ENCODE measurements at places on chromosomes 3 and 15.
A peak's percentile ranks its signal among the peaks of the same experiment; 100 is the strongest.

- DNase-seq, result no peak
Observed at GRCh38 chr3:38576131-38576525, 73.4 kb downstream of the SCN5A start.

DNA sequence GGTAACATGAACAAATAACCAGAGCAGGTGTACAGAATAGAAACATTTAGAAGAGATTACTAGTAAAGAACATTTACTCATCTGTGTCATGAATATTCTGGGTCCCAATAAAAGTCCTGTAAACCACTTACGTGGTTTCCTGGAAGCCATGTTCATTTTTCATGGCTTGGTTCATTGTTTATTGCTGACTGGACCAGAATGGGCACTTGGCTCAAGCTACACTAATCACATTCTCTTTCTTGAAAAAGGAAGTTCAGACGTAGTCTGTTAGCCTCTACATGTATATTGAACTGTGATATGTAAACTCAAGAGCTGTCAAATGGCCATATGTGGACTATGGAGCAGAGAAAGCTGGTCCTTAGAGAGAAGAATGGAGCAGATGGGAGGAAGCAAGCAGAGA is 138.3 kb upstream of the FAM3D start:
- DNase-seq, result no peak

- DNase-seq, result no peak
Observed at GRCh38 chr3:127844326-127844942, 22.1 kb upstream of the MGLL start.

- DNase-seq, result no peak
Observed at GRCh38 chr3:50211930-50212329, 6.9 kb downstream of the SLC38A3 start.

- no peak for DNase-seq
Observed at GRCh38 chr3:98599647-98600411, 6.4 kb upstream of the CPOX start.

- DNase-seq, result no peak
Observed at GRCh38 chr15:57135800-57136199, 217.4 kb downstream of the TCF12 start.

DNA sequence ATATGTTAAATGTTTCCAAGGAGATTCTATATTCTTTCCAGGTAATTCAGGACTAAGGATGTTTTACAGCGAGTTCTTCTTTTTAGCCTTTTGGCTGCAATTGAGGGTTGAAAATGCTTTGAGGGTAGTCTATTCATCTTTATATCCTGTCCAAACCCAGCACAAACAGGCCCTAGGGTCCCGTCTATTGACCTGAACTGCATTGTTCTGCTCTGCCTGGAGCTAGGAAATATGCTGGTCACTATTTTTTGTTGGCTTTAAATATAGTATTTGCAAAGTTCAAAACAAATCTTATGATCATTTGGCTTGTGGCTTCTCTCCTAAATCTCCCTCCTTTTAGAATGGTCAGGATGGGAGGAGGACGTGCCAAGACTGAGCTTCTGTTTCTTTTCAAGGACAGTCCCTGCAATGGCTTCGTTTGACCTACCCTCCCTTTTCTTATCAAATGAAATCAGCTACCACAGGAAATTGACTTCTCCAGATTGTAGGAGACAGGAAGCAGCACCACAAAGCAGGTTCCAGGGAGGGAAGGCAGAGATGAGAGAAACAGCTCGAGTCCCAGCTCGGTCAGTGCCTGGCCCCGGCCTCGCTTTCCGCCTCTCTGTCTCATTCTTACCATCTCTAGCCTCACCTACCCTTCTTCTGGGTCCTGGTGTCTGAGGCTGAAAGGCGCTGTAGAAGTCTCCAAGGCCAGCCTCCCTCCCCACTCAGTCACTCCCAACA is 27.6 kb upstream of the NRROS start:
- peak; percentile 81 for DNase-seq

DNA sequence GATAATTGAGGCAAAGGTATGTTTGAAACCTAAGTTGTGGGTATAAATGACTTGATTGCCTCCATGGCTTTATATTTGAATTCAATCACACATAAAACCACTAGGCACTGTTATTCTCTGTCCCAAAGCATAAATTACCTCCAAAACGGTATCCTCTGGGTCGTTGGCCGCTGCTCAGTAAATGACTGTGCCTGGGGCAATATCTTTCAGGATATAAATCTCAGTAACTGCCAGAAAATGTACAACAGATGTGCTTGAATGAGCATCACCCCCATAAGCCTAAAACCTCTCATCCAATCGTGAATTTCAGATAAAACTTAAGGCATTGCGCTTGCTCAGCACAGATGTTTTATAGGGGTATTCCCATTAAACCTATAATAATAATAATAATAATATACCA is 19.0 kb upstream of the C3orf49 start:
- no peak for DNase-seq

- DNase-seq, result no peak
Observed at GRCh38 chr15:98635848-98636247, 12.5 kb upstream of the IGF1R start.

DNA sequence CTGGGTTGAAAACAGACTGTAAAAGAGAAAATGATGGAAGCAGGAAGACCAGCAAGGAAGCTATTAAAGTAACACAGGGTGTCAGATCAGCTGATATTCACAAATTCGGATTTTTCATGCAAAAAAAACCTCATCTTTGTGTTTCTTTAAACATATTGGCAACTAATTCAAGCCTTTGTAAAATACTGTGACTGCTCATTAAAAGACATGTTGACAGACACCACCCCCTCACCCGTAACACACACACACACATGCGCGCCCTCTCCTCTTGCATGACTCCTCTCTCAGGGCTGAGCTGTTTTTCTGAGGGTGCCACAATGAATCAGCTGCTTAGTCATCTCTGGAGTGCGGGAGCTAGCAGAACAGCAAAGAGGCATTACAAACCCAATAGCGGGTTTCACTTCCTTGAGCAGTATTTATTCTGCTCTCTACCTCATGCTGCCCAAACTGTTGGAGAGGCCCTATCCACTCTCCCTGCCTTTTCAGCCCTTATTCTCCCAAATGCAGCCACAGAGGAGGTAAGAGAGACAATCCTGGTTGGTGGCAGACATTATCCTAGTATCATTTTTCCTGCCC is 35.8 kb upstream of the CCDC80 start:
- DNase-seq, result peak; percentile 70

DNA sequence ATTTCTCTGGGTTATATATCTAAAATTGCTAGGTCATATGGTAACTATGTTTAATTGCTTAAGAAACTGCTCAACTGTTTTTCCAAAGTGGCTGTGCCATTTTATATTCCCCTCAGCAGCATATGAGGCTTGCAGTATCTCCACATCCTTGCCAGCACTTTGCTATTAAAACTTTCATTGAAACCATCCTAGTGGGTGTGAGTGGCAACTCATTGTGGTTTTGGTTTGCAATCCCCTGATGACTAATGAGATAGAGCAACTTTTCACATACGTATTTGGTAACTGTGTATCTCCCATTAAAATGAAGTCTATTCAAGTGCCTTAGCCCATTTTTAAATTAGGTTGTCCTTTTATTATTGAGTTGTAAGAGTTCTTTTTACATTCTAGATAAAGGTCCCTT is 17.3 kb downstream of the KPNA1 start:
- peak; percentile 94 for DNase-seq

DNA sequence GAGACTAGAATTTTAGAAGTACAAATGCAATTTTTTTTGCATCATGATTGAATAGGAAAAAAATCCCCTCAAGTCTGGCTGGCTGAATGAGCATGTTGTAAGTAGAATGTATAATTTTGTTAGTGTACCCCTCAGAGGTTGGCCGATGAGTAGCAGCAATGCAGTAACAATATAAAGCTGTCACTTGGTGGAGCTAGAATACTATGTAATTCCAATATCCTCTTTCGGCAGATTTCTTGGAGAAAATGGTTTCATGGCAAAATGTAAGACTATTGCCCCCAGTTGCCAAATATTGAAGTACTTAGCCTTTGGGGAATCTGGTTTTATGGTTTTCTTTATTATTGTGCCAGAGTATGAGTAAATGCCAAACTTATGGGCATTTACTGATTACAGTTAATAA is 39.8 kb upstream of the SGO1 start:
- peak; percentile 55 for DNase-seq

GRCh38 chr3:71905426-71905825 is 120.5 kb upstream of the PROK2 start:
- DNase-seq, result peak; percentile 65

DNA sequence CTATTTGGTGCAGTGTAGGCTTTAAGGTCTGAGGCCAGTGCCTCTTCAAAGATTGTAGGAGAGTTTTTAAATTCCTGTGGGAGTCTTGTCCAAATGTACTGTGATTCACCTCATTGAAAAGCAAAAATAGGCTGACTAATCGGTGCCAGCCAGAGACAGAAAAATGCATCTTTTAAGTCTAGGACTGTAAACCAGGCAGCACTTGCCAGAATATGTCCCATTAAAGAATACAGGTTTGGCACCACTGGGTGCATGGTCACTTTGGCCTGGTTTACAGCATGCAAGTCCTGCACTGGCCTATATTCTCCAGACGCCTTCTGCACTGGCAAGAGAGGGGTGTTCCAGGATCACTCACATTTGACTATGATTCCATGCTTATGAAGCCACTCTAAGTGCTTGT is 20.3 kb upstream of the NOX5 start:
- DNase-seq, result no peak

GRCh38 chr3:177108648-177109047 is 88.6 kb downstream of the TBL1XR1 start:
- DNase-seq, result no peak

- no peak for DNase-seq
Observed at GRCh38 chr3:15316998-15317435, 15.4 kb downstream of the SH3BP5 start.

DNA sequence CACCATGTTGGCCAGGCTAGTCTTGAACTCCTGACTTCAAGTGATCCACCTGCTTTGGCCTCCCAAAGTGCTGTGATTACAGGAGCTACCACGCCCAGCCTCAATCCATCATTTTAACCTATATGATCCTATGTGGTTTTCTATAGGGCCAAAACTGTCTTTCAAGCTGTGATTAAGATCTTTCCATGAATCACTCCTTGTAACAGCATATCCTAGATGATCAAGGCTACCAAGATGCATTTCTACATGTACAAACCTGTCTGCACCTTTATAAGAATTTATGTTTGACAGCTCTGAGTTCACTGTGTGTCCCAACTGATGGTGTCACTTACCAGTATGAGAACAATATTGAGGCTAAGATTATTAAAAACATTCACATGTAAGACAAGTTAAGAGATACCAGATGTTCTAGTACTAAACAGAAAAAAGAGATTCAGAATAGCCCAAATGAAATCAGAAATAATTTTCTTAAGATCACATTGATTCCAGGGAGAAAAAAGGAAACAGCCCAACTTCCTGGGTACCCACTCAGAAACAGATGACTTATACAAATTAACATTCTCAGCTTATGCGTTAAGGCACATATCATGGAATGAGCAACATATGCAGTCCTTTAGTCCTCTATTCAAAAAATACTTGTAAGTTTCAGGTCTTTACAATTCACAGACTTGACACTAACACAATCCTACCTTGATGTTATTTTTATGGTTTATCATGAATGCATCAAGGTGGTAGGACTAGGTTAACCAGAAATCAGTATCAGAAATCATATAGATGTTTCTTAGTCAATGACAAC is 24.8 kb upstream of the PPIB start:
- DNase-seq, result no peak

DNA sequence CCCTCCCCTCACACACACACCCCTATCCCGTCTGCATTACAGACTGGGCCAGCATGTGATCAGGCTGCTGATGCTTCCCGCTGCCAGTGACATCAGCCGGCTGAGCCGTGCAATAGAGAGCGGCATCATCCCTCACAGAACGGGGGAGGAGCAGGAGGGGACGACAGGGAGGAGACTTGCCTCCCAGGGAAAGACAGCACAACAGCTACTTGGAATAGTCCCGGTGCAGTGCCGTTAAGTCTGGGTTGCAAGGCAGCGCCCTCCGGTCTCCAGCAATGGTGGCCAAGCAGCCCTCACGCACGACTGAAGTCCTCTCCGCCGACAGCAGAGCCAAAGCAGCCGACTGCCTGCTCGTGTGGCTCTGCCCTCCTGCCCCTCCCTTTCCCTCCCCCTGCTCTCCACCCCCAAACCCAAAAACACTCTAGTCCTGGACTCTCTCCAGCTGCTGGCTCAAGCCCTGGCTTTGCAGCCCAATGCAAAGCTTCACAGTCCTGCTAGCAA is 31.5 kb upstream of the RPS17 start:
- peak; percentile 27 for DNase-seq

DNA sequence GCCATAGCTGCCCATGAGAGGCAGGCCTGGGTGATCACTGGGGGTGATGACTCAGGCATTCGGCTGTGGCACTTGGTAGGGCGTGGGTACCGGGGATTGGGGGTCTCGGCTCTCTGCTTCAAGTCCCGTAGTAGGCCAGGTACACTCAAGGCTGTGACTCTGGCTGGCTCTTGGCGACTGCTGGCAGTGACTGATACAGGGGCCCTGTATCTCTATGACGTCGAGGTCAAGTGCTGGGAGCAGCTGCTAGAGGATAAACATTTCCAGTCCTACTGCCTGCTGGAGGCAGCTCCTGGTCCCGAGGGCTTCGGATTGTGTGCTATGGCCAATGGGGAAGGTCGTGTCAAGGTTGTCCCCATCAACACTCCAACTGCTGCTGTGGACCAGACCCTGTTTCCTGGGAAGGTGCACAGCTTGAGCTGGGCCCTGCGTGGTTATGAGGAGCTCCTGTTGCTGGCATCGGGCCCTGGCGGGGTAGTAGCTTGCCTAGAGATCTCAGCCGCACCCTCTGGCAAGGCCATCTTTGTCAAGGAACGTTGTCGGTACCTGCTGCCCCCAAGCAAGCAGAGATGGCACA is 5.3 kb downstream of the WDR6 start:
- DNase-seq, result no peak

Measured in hematopoietic multipotent progenitor cell treated with erythropoietin and hydrocortisone succinate and interleukin-3 and kit ligand, for 6 days (in vitro differentiated cells).